ENCODE measurements at places on chromosomes 4 and X. TPM values are rescaled to one million over a fixed set of nuclear protein-coding genes. Genes with fewer than 3 reads are reported as not detected.

- DNase-seq = no peak
These were observed 118.8 kb downstream of the FAM13A start for GRCh38 chr4:88938138-88938537.

- DNase-seq = no peak
These were observed 102.3 kb upstream of the GRIA3 start for GRCh38 chrX:123081776-123082175.

GRCh38 chrX:106927700-106928099 lies 7.5 kb downstream of the CLDN2 start:
- no peak for DNase-seq

- DNase-seq = no peak
These were observed 12.6 kb upstream of the UGT2B15 start for GRCh38 chr4:68683034-68683433.

GRCh38 chr4:103497692-103498091 lies 222.1 kb downstream of the TACR3 start:
- DNase-seq = no peak

DNA sequence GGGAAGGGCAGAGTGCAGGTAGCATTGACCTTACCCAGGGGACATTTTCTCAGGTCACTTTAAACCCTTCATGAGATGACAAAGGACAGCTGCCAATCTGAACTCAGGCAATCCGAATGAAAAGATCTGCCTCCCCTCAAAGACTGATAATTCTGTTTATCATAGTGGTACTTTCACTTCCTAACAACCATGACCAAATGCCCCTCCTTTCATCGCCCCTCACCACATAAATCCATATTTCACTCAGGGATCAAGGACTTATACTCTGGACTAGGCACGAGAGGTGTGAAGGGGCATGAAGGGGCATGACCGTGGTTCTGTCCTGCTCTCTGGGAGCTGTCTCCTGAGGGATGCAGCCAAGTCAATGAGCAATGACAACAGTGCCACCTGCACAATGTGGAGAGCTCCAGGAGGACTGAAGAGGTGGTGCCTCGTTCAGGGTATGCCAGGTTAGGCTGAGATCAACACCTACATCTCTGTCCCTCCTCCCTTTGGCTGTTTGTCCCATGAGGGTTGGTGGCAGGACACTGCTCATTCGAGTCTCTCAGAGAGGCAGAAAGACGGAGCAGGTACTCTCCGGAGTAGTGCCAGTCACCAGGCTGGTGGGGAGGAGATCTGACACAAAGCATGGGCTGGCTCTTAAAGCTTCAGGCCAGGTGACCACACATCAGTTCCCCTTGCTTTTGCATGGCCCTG lies 12.5 kb downstream of the HS3ST1 start:
- no peak for DNase-seq

- DNase-seq = no peak
These were observed 1.0 kb upstream of the PIN4 start for GRCh38 chrX:72180539-72180938.

DNA sequence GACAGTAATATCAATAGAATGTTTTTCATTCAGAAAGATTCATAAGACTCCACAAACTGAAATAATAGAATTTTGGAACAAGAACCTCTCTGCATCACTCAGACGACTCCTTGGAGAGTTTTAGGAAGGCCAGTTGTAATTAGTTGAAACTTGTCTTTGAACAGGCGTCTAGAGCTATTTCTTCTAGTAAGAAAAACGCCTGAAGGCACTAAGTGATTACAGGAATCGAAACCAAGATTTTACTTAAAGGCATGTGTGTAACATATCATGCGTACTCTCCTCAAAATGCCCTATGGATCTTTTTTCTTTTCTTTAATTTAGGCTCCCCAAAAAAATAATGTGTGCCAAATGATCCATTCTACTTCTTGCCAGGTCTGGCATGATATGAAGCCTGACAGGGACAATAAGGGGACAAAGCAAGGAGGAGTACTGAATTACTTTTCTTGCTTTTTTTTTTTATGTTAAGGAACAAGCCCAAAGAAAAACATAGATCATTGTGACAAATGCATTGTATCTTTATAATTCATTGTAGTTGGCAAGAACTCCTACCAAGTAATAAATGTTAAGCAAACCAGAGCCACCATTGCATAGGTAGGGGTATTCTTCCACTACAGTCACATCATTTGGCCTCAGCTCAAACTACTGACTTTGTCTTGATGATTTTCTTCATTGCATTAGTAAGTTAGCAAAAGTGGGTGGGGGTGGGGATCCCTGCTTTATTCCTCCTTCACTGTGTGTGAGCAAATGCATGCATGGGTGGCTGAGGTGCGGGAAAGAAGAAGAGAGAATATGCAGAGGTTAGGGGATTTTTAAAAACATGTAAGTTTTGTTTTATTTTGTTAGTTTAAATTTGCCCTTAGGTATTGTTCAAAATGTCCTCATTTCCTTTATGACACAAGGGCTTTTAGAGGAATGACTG lies 79.9 kb upstream of the ATOH1 start:
- DNase-seq = no peak

The NPY5R gene
- 4.7 TPM for polyA plus RNA-seq

DNA sequence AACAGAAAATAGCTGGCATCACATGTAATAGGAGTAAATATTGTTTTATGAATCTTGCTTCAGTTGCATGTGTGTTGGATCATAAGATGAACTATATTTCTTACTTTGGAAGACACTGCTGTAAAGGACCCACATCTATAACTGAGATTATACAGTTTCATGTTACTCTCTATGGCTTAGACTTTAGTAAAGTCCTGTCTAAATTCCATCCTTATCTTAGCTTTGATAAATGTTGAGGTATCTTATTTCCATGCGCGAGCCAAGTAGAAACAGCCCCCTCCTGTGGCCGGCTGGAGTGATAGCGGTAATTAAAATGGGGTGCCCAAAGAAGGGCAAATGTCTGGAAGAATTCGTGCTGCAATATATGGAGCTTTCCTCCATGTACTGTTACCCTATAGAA lies 43.0 kb downstream of the CCDC158 start:
- DNase-seq = no peak

DNA sequence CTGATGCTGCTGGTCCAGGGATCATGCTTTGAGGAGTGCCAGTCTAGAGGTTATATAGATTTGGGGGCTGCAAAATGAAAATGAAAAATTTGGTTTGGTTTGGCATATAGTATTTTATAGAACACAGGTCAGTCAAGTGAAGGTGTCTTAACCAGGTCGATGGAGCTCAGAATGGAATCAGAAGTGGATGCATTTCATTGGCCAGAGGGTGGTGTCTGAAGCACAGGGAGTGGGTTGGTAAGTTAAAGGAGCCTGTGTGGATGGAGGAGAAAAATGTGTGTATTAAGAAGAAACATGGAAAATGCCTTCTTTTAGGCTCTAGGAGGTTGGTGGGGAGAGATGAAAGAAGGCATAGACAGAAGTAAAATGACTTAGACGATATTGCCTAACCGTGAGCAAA lies 8.6 kb downstream of the GALNT7 start:
- DNase-seq = no peak

GRCh38 chr4:19880206-19880605 lies 371.5 kb upstream of the SLIT2 start:
- no peak for DNase-seq

The CXCL6 gene
- not detected for polyA plus RNA-seq

DNA sequence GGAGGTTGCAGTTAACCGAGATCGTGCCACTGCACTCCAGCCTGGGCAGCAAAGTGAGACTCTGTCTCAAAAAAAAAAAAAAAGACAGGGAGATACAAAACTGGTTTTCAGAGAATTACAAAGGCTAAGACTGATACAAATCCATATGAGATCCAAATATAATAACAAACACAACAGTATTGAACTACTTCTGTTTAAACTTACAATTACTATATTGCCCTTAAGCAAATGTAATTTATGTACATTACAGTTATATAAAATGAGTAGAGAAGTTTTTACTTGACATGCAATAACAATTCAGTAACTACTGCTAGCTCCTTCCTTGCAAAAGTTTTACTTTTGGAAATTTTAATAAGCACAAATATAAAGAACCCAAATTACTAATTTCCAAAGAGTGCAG lies 52.6 kb upstream of the PABPC1L2A start:
- DNase-seq = no peak

GRCh38 chr4:101956068-101956825 lies 165.7 kb downstream of the BANK1 start:
- DNase-seq = no peak

GRCh38 chr4:1033840-1034551 lies 22.6 kb downstream of the FGFRL1 start:
- DNase-seq = no peak

The TSPAN5 gene
- polyA plus RNA-seq = 28.9 TPM

The UCHL1 gene
- polyA plus RNA-seq = 118 TPM

- no peak for DNase-seq
These were observed 15.0 kb upstream of the AKAP17A start for GRCh38 chrX:1576201-1576992.

The TRIM75 gene
- polyA plus RNA-seq = 0.10 TPM

The MTNR1A gene
- 2.0 TPM for polyA plus RNA-seq

- no peak for DNase-seq
These were observed 47.8 kb downstream of the ELF2 start for GRCh38 chr4:139129206-139129605.

GRCh38 chr4:153364061-153364460 lies 19.6 kb downstream of the MND1 start:
- no peak for DNase-seq

The SASH3 gene
- 1.6 TPM for polyA plus RNA-seq

DNA sequence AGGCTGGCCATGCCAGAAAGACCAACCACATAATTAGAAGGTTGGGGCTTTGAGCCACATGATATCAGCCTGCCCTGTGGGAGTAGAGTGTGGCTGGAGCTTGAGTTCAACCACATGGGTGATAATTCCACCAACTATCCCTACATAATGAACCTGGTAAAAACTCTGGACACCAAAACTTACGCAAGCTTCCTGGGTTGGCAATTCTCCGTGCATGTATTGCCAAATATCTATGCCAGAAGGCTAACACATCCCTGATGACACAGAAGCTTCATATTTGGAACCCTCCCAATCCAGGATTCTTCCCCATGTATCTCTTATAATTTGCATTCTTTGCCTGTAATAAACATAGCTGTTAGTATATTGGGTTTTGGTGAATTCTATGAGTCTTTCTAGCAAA lies 68.2 kb downstream of the FUNDC1 start:
- DNase-seq = no peak

The SUPT20HL2 gene
- not detected for polyA plus RNA-seq

The PABPC1L2B gene
- 0.03 TPM for polyA plus RNA-seq

GRCh38 chr4:54315561-54316538 lies 86.8 kb downstream of the PDGFRA start:
- DNase-seq = no peak

DNA sequence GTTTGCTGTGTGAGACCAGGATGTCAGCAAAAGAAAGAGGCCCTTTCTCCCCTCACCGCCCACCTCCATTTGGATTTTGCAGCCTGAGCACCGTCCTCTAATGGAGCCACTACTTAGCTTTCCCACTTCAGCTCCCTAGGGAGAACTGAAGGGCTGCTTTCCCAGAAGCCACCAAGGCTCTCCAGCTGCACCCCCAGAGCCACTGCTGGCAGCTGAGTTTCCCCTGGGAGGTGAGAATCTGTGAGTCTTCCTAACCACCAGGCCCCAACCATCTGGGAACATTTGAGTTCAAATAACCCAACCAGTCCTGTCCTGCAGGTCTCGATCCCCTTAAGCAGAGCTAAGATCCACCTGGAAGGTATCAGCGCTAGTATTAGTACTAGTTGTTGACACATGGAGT lies 173.1 kb upstream of the USP9X start:
- DNase-seq = no peak

The EVC2 gene
- polyA plus RNA-seq = 8.8 TPM

The TRO gene
- polyA plus RNA-seq = 104 TPM

The FMR1NB gene
- not detected for polyA plus RNA-seq

DNA sequence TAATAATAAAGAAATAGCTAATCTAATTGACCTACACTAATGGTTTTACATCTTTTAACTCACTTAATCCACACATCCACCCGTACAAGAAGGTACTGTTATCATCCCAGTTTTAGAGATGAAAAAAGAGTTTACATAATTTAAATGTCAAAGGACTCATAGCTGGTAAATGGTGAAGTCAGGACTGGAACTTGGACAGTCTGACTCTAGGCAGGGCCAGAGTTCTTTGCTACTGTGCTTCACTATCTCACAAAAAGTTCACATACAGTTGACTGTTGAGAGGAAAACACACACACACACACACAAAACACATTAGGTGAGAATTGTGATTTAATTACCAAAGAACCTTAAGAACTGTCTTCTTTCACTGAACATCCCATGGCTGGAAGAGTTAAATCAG lies 71.2 kb upstream of the PRSS48 start:
- DNase-seq = no peak

DNA sequence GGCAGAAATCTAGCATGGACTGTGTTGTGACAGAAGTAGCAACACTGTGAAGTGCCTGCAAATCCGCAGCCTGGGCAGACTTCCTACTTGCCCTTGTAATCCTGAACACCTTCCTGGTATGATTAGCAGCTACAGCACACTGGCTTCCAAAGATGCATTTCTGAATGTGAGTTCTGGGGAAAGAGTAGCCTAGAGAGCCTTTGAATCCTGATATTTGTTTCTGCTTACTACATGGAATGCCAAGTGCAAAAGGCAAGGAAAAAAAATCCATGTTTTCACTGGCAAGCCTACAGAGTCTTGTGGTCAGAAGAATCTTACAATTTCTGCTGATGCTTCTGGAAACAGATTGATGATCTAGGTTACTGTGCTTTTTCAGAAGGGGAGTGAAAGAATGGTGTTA lies 223.7 kb downstream of the COL25A1 start:
- DNase-seq = no peak

DNA sequence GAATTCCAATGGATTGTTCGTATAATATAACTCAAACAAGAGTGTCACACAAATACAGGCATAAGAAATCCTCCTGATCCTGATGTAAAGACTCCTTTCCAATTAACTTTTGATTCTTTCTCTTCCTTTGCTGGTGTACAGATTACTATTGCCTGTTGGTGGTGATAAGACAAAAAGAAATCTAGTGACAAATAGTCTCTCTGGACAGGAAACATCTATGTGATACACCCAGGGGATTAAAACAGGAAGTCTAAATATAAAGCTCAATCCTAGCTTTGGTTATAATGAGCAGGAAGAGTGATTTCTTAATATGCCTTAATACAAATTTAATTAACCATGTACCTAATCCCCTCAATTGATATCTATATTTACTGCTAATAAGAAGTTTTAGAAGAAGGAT lies 45.1 kb downstream of the ARHGEF6 start:
- no peak for DNase-seq

- no peak for DNase-seq
These were observed 5.1 kb upstream of the ARL13A start for GRCh38 chrX:100964362-100964761.

DNA sequence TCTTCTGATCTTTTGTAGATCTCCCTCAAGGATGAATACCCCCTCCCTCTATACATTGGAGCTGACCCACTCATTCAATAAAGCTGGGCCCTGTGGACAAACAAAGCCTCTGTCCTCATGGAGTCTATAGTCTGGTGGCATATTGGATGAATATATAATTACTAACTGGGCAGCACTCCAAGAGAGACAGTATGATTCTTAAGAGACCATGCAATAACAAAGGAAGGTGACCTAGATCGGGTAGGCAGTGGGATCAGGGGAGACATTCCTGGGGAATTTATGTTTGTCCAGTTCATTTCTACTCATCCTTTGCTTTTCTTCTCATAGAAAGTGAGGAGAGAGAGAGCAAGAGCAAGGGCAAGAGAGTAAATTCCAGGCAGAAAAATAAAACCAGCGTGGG lies 23.5 kb upstream of the CXCL13 start:
- DNase-seq = no peak

- no peak for DNase-seq
These were observed 41.0 kb downstream of the CD99L2 start for GRCh38 chrX:150857453-150857852.

The PLAC8 gene
- 2.0 TPM for polyA plus RNA-seq

The TMEM35A gene
- polyA plus RNA-seq = 10.8 TPM

GRCh38 chr4:48234575-48234974 lies 35.1 kb downstream of the TEC start:
- no peak for DNase-seq
